Stimulated activated CD4-positive, alpha-beta T cell treated with anti-CD3 and anti-CD28 coated beads, Interleukin-15, amount 100 ng/mL, for 1 hour (primary cell): ENCODE measurements at places on chromosomes 13 and 19.

DNA sequence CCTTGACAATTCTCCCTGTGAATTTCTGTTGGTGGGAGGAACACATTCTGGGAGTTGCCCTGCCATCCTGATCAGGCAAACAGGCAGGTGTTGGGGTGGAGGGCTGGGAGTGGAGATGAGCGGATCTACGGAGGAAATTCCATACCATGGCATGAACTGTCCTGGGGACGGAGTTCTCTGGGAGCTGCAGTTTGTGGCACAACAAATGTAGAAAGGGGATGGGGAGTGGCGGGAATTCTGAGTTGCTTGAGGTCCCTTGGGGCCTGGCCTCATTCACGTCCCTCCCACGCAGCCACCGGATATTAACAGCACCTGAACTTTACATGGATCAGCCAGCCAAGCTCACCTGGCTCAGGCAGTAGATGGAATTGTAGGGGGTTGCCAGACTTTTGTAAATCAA lies 70.0 kb downstream of the CHST8 start:
- no peak for DNase-seq

DNA sequence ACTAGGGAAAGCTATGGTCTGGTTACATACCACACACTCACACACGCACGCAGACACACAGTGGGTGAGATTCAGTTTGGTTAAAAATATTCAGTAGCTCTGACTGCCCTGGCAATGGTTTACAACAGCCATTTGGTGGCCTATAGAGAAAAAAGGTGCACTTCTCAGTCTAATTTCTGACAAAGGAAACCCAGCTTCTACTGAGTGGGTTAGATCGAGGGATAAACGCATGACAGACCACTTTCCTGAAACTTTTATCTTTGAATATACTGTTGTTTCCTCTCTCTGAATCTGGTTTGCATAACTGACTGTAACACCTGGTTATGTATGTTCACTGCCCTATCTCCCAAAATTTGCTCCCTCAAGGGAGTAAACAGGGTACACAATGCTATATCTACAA lies 2.5 kb downstream of the LIG4 start:
- no peak for DNase-seq

GRCh38 chr19:37966211-37966661 lies 59.2 kb downstream of the SIPA1L3 start:
- no peak for DNase-seq

DNA sequence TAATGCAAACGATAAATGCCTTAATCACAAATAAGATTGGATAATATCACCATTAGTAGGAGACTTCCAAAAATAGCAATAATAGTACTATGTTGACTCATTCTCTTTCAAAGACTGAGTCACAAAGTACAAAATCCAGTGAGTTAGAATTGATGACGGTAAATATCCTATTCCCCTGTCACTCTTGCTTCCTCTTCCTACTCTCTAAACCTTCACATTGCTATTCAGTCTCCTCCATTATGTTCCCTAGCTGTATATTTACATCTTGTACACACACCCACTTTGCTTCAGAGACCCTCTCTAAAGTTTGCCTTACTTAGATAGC lies 26.3 kb upstream of the INTS6 start:
- DNase-seq: no peak
